ENCODE measurements at places on chromosomes 4 and X. TPM values are rescaled to one million over a fixed set of nuclear protein-coding genes. Genes with fewer than 3 reads are reported as not detected.

TMEM255A gene
- 0.35 TPM for total RNA-seq

RAB40A gene
- not detected for total RNA-seq

VCX3B gene
- total RNA-seq, result not detected

CLNK gene
- total RNA-seq, result not detected
